ENCODE measurements at places on chromosomes 11 and 22. TPM values are rescaled to one million over a fixed set of nuclear protein-coding genes. Genes with fewer than 3 reads are reported as not detected.

Gene APOA5
- not detected for total RNA-seq

Gene TH
- total RNA-seq, result not detected

Gene ZDHHC8
- 27.8 TPM for total RNA-seq

Gene TMPRSS6
- 0.47 TPM for total RNA-seq

Gene HBB
- 1,949 TPM for total RNA-seq

Gene SLC7A4
- 5.2 TPM for total RNA-seq

Gene LRRC74B
- total RNA-seq, result 1.2 TPM

Gene PRAME
- 1.3 TPM for total RNA-seq

Gene GGTLC3
- 6.1 TPM for total RNA-seq

Gene FAU
- total RNA-seq, result 541 TPM

Gene CFL1
- total RNA-seq, result 811 TPM

Gene NUP98
- total RNA-seq, result 67.6 TPM

Gene ZNF280B
- total RNA-seq, result 0.98 TPM

Gene USH1C
- not detected for total RNA-seq

Gene CRYBB3
- 0.26 TPM for total RNA-seq

GRCh38 chr11:17287058-17287457 is 10.5 kb downstream of the NUCB2 start:
- no peak for DNase-seq

GRCh38 chr22:23608583-23608982 is 23.5 kb downstream of the DRICH1 start:
- no peak for DNase-seq

- no peak for DNase-seq
These were observed 9.9 kb upstream of the TTLL1 start for GRCh38 chr22:43099095-43099494.

DNA sequence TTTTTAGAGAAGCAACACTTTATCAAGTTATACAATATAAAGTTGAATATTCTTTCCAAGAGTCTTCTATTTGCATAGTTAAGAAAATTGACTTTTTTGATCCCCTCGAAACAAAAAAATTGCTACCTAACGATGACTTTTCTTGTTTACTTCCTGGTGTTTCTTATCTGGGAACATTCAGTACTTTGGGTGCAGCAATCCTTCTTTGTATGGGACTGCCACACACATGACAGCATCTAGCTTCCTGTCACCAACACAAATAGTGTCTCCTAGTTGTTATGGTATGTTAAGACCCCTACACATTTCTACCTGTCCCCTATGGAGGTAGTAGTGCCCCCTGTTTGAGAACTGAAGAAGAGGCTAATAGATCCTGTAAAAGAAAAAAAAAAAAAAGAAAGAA is 841.7 kb upstream of the FAT3 start:
- DNase-seq, result no peak

GRCh38 chr11:129237880-129238638 is 45.9 kb upstream of the ARHGAP32 start:
- DNase-seq, result no peak

GRCh38 chr22:40024201-40025061 is 29.7 kb downstream of the FAM83F start:
- peak; percentile 73 for DNase-seq

- DNase-seq, result peak; percentile 87
These were observed 18.8 kb downstream of the SNX19 start for GRCh38 chr11:130897262-130898182.

GRCh38 chr11:58958500-58958899 is 19.2 kb downstream of the GLYATL1 start:
- no peak for DNase-seq

- DNase-seq, result no peak
These were observed at the start of gene DCHS1 for GRCh38 chr11:6655790-6656583. TSS of gene DCHS1 (minus strand) at chr11:6655809. CDS start at chr11:6641613, 14,196 bp downstream.

DNA sequence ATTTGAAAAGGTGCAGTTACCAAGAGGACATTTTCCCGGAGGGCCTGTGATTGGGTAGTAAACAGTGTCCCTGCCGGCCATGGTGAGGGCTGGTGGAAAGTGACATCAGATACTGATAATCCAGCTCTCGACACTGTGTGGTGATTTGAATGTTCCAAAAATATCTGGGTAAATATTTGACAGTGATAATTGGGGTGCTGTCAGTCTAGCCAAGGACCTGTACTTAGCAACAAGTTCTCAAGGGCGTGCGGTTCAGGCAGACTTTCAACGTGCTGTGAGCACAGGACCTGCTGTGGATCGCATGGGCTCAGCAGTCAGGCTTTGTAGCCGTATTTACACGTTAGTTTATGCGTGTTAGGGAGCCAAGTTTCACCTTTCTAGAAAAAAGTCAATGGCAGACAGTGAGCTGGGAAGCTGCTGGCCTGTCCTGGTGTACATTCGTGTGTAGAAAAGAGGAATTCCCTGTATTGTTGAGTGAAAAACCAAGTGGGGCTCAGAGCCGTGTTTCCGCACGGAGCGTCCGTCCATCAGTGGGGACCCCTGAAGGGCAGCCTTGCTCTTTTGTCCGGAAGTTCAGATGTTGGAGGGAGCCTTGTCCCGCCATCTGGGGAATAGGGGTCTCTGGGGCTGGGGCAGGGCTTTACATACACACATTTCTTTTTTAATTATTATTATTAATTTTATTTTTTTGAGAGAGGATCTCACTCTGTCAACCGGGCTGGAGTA is 11.3 kb downstream of the TRMU start:
- peak; percentile 74 for DNase-seq

DNA sequence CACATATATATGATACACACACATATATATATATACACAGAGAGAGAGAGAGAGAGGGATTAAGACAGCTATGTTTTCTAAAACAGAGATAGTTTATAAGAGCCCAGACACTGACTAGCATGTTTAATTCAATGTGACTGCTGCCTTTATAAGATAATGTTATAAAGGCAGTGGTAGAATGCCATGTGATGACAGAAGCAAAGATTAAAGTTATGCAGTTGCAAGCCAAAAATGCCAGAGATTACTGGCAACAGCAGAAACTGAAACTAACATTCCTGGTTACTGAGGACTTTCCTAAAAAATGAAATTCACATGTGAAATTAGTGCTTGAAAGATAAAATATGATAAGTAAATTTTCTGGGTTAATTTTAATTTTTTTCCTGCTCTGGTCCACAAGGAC is 1888.9 kb downstream of the LRRC4C start:
- no peak for DNase-seq

DNA sequence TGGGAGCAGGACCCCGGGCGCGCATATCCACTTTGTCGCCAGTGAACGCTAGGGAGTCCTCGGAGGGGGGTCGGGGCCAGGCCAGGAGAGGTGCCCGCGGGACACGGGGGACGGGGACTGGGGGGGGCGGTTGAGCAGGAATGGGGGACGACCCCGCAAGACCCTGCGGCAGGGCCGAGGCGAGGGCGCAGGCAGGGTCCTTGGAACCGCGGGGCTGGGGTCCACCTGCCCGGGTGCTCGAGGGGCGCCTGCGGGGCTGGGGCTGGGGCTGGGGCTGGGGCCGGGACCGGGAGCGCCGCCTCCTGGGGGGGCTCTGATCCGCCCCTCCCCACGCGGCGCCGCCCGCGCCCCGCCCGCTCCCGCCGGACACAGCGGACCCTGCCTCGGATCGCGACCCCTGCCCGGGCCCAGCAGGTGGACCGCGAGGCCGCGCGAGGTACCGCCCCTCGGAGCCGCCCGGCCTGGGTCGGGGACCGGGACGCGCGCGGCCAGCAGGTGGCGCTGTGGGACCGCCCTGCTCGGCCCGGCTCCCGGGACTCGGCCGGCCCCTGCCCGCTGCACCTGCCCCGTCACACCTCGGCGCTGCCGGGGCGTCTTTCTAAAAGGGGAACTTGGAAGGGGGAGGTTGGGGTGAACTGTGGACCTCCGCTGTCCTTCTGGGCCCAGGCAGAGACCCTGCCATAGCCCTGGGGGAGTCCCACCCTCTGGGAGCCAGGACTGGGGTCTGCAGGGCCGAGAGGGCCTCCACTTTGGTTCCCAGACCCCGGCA is 11.0 kb downstream of the CRELD2 start:
- peak; percentile 96 for DNase-seq

DNA sequence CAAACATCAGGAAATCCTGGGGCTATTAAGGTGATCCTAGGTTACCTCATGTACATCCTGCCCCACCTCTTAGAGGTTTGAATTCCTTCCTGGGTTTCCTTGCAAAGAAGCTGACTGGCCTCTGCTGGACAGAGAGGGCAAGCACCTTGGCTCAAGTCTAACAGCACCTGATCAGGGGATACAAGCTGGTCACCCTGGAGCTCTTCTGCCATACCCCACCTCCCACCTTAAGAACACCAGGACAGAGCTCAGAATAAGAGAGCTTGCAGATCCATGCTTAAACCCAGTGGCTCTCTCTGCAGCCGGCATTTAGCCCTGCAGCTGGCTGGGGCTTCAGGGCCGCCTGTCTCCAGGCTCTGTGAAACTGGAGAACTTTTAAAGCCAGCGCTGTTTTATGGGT is 386.6 kb upstream of the NARS2 start:
- DNase-seq, result peak; percentile 48

- no peak for DNase-seq
These were observed 312.2 kb downstream of the BRD1 start for GRCh38 chr22:49515475-49515874.

DNA sequence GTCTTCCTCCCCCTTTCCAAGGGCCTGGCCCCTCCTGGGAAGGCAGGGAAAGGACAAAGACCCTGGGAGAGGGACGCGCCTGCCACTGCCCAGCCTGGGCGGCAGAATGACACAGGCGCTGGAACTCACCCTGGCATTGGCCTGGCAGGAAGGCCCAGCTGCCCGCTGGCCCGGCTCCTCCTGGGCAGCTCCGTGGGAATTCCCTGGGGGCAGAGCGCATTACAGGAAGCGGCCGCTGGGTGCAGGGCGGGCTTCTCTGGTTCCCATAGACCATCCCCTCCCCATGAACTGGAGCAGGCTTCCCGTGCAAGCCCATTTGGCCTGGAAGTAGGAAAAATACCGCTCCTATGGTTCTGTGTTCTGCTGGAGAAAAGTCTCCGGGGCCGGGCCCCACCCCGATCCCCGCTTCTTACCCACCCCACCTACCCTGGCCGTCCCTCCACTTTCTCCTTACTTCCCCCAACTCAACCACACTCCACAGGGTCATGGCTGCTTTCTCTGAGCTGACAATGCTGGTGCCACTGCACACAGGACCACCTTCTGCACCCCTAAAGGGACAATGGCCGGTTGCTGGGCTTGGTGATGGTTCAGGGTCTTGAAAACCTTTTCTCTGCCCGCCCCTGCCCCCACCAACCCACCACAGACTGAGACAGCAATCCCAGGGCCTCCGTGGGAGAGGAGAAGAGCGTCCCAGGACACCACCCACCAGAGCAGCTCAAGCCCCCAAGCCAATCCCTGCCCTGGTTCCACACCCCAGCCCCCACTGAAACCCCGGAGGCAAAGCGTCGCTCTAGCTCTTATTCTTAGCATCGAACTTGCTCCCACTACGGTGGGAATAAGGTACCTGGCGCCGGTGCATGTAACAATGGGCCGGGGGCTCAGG is 58.9 kb downstream of the LINC01488 start:
- peak; percentile 74 for DNase-seq

DNA sequence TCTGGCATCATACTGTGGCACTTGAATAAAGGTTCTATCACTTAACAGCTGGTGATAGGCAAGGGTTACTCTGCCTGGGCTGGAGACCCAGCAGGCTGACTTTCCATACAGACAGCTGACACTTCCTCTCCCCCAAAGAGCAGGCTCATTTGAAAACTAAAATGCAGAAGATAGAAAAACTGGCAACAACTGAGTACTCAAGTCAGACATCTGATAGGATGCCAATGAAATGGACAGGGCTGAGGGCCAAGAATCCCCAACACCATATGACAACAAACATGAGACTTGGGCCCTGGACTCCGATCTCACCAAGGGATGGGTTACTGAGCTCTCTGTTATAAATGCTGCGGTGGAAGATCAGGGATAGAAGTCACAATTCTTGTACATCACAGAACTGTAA is 237.2 kb downstream of the LRRC4C start:
- no peak for DNase-seq

DNA sequence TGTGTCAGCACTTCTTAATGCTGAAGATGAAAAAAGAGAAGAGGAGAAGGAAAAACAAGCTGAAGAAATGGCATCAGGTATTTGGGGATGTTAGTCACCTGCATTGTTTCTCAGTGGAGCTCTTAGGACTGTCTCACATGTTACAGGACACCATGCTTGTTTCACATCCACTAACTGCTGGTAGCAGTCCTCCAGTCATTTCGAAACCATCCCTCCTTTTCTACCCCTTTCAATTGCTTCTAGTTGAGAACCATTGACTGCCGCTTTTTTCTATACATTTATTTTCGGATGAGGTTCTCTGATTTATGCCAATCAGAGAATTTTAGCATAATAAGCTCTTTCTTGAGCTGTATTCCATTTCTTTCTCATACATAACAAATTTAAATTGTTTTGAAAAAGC is 21.5 kb downstream of the BIRC2 start:
- DNase-seq, result no peak

DNA sequence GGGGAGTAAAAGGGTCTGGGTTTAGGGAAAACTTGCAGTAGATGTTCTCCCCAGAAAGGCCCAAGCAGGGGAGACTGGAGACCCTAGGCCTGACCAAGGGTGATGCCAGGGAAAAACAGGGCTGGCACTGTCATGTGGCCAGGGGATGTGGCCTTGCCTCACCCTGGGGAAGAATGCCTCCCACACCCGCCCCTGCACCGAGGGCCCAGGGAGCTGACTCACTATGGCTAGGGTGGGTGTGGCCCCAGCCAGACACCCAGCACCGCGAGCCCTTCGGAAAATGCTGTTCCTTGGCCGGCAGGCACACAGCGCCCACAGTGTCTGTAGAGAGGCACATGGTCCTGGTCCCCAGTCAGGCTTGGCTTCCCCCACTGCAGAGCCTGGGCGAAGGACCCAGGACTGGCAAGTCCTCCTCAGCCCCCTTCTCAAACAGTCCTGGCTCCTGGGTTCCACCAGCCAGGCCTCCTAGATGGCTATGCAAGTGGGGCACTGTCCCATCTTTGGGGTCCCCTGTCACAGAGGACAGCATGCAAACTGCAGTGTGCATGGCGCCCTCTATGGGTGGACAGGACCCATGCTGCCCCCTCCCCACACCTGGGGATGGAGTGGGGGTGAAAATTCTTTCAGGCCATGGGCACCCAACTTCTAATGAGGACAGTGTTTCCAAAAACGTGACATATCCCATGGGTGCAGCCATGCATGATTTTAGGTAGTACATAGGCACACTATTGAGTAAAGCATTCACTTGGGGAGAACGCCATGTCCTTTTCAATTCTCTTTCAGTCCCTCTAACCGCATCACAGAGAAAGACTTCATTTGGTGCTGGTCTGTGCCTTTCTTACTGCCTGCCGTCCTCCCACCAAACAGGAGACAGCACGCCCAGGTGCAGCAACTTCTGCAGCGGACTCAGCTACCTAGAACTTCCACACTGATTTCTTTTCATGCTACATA is 15.2 kb downstream of the TMPRSS5 start:
- DNase-seq, result no peak

- DNase-seq, result peak; percentile 95
These were observed at the start of gene BRD1 for GRCh38 chr22:49827853-49828598. TSS of gene BRD1 (minus strand) at chr22:49827873. CDS start at chr22:49824317, 3,556 bp downstream.

Measured in upper lobe of left lung (tissue), 6 donors.